ENCODE measurements at places on chromosomes 6 and 20. TPM values are rescaled to one million over a fixed set of nuclear protein-coding genes. Genes with fewer than 3 reads are reported as not detected.

PSORS1C2 gene
- not detected for total RNA-seq

COL12A1 gene
- 72.5 TPM for total RNA-seq

CCNC gene
- 34.5 TPM for total RNA-seq

LIN28B gene
- not detected for total RNA-seq

OPRM1 gene
- total RNA-seq: not detected

PTCHD4 gene
- total RNA-seq: 9.8 TPM

TRMT11 gene
- total RNA-seq: 12.5 TPM

LY6G6C gene
- not detected for total RNA-seq

CRISP2 gene
- total RNA-seq: not detected

LINC00237 gene
- not detected for total RNA-seq

SAMD3 gene
- 19.0 TPM for total RNA-seq

SLC52A3 gene
- not detected for total RNA-seq

SLC25A27 gene
- 0.75 TPM for total RNA-seq

HLA-C gene
- 155 TPM for total RNA-seq

CENPQ gene
- total RNA-seq: 2.3 TPM

SLC13A3 gene
- 1.3 TPM for total RNA-seq

FERMT1 gene
- total RNA-seq: 1.3 TPM

ATP6V1G2 gene
- 2.6 TPM for total RNA-seq

SEL1L2 gene
- 0.23 TPM for total RNA-seq

BTN1A1 gene
- total RNA-seq: not detected

LRRN4 gene
- total RNA-seq: under 0.01 TPM

CTCFL gene
- not detected for total RNA-seq

MAS1 gene
- not detected for total RNA-seq
